ENCODE measurements at places on chromosomes 4 and X.
A peak's percentile ranks its signal among the peaks of the same experiment; 100 is the strongest.

DNA sequence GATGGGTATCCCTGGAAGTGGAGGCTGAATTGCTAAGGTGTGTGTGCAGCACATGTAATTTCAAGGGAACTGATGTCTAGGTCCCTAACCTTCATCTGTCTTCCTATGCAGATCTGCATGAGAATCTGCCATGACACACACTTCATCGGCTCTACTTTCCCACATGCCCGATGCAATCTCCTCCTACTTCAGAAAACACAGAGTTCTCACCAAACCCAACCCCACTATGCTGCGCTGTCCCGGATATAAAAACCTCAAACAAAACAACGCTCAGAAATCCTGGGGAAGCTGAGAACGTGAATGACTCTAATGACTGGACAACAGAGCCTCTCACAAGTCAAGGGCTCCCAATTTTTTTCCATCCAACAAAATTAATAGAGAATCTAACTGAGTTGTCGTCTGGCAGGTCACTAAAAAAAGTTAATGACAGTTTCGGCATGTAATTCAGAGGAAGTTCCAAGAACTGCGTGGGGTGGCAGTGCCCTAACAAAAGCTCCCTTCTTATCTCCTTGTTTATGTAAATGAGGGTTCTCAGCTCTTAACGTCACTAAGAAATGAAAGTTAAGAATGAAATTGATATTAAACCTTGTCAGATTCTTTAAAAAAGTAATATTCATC, 39.0 kb downstream of the STX18 start:
- DNase-seq = peak; percentile 3

- no peak for DNase-seq
Measured at GRCh38 chr4:143083756-143084472, 100.8 kb upstream of the USP38 start.

DNA sequence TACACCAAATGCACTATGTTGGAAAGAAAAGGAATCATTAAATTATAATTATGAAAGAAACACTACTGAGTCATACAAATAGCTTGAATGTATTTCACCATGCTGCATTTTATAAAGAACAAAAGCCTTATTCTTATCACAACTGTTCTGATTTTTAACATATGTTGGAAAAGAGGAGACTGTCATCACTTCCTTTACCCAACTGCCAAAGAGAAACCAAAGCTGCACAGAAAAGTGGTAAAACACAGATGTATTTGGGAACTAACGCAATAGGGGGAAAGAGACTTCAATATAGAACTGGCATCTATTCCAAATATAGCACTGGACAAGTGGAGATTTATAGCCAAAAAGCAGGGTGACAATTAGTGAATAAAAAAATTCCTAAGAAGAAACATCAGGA, 181.0 kb downstream of the SPANXN3 start:
- no peak for DNase-seq

DNA sequence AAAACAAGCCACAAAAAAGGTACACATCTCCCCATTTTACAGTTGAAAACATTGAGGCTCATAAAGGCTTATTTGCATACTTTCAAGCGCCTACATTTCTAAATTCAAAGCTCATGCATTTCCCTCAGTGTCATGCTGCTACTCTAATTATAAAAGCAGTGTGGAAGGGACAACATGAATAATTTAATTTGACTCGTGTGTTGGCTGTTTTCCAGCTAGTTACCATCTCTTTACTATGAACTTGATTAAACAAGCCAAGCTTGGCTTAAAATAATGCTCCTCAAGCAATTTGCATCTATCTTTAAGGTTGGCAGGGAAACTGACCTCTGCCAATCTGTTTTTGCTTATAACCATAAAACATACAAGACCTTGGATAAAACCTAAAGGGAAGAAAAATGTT, 252.5 kb upstream of the NEIL3 start:
- DNase-seq = no peak

DNA sequence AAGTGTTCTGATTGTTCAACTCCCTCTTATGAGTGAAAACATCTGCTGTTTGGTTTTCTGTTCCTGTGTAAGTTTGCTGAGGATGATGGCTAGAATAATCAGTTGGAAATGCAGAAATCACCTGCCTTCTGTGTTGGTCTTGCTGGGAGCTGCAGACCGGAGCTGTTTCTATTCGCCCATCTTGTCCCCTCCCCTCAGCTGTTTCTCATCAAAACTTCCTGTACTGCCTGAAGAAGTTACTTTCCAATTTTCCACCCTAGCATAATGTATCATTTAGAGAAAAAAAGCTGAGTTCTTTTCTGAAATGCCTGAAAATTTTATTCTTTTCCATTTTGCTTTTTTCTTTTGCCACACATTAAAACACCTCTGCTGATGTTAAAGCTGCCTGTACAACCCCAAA, 167.6 kb downstream of the TEX13A start:
- no peak for DNase-seq

DNA sequence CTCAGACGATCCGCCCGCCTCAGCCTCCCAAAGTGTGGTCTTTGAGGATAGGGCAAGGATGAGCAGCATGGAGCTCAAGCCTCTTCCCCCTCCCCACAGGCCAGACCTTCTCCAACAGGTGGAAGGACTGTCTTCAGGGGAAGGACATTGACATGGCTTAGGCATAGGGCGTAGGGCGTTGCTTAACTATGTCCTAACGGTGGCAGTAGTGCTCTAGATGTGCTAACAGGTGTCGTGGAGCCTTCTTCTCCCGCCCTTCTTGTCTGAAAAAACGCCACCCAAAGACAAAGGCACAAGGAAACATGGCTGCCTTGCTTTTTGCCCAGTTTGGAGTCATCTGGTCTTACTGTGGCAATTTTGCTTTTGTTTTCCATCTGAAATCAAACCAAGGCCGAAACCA, 219.8 kb downstream of the OR13H1 start:
- DNase-seq = no peak

GRCh38 chr4:136898590-136899248, 633.6 kb downstream of the PCDH18 start:
- no peak for DNase-seq

DNA sequence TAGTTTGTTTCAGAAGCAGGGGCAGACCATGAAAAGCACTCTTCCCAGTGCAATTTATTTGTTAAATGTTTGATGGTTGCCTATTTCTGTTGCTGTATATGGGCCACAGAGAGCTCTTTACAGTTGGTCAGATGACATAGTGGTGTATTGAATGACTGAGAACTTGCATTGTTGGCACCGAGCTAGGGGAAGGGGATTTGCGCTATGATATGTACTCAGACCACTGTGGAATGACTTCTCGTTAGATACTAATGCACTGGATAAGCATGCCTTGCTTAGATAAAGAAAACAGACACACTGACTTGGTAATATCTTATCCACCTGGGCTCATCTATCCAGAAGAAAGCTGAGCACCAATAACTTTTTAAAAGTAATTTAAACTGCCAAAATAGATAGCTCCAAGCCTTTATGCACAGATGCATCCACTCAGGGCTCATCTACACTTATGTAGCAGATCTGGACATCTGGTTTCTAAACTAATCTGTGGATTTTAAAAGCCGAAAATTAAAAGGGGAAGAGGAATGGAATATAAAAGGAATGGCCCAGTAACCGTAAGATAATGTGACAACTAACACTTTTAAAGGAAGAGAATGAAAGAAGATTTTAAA, 132.7 kb downstream of the GATB start:
- DNase-seq = no peak

- no peak for DNase-seq
Measured at GRCh38 chr4:3655963-3656362, 110.2 kb upstream of the ADRA2C start.

DNA sequence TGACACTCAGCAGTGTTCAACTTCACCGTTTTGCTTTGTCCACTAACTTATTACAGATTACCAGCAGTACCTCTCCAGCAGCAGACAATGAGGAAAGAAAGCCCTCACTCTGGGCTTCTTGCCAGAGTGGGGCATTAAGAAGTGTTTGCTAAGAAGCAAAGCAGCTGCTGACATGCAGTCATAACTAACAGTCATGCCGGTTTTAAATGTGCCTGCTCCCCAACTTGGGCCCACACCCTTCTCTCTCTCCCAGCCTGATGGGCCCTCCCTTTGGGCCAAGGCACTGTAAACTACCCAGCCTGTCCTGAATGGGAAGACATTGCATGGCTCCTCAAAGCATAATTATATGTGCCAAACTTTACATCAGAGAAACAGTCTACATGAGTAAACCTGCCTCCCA, 54.6 kb upstream of the HHIP start:
- DNase-seq = no peak

- DNase-seq = no peak
Measured at GRCh38 chr4:95637043-95637600, 88.3 kb upstream of the UNC5C start.

- DNase-seq = no peak
Measured at GRCh38 chrX:72105436-72105835, 26.3 kb downstream of the RTL5 start.

GRCh38 chr4:185512516-185512915, 22.8 kb downstream of the PDLIM3 start:
- DNase-seq = no peak
